ENCODE measurements at places on chromosomes 1 and 21.

DNA sequence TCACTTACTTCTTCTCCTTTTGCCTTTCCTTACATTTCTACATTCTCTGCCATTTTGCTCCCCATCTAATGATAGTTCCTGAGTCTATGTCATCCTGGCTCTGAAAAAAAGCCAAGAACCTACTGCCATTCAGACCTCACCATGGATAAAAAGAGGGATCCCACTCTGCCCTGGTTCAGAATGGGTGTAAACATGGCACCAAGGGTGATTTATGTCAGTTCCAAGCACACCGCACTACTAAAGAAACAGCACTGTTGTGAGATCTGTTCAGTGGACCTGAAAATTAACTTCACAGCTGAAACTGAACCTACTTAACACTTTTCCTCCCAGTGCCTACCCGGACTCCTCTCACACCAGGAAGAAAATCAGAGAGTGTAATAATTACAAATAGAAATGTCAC is 72.3 kb upstream of the NTPCR start:
- DNase-seq, result no peak

DNA sequence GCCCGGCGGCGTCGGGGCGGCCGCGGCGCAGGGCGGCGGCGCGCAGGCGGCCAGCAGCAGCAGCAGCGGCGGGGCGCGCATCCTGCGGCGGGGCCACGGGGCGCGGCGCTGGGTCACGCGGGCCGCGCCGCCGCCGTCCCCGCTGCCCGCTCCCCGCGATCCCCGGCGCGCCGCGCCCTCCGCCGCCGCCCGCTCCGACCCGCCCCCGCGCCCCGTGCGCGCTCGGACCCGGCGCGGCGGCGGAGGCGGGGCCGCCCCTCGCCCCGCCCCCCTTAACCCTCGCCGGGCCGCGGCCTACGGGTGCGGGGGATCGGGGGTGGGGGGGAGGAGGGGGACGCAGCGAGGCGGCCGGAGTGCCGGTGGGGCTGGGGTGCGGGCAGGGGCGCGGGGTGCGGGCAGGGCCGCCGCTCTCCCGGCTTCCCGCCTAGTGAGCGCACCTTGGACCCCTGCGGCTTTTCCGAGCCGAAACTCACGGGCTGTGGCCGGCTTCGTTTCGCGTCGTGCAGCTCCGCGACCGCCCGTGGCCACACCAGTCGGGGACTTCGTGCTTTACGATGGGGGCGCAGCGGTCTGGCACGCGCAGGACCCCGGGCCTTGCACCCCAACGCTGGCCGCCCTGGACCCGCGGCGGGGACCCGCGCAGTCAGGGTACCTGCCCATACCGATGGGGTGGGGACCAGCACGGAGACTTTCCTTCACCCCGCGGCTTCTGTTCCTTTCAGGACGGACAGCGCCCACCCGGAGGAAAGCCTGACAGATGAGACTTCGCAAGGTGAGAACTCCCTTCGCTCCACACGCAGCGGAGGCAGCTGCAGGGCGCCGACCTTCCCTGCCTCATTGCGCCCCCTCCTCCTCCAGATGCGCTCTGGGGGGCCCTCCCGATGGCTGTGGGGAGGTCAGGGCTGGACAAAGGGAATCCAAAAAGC is at the start of gene FNDC10:
TSS of gene FNDC10 (minus strand) at position 201 of the 926 bp plus-strand sequence. CDS start at position 81, 120 bp downstream.
- no peak for DNase-seq

DNA sequence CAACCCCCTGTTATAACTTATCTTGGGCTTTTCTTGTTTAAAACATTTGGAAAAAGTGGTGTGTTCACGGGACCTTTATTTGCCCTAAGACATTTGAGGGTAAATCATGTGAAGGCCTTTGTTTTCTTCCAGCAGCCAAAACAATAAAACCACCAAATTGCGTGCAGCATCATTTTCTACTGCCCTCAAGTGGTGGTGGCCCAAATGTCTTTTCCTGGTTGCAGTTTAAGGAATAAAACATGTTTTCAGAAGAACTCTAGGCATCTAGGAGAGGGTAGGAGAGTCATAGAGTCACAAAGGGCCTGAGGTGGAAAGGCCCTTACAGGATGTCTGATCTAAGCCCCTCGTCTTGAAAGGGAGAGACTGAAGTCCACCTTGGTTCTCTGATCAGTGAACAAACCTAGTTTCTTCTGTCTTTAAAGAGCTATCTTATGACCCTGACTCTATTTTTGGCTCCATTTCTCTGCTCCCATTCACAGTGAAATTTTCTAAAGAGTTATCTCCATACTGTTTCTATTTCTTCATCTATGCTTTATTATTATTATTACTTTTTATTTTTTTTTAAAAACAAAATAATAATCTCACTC is 16.0 kb upstream of the EPS15 start:
- peak; percentile 57 for DNase-seq

GRCh38 chr21:45319461-45320211 is 31.9 kb upstream of the POFUT2 start:
- DNase-seq, result no peak

DNA sequence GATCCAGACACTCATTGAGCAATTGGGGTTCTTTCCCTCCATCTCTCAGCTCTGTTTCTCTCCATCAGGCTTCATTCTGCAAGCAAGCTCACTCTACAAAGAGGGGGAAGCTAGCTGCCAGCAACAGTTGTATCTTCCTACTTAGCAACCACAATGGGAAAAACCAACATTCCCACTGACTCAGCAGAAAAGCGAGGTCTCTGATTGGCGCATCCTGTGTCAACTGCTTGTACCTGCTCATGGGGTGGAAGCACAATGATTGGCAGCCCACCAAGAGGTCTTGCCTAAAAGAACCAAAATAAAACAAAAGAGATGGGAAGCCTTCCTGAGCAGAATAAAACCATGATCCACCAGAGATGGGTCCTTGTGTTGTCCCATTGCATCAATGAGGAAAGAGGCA is 4.0 kb upstream of the CDA start:
- DNase-seq, result no peak

DNA sequence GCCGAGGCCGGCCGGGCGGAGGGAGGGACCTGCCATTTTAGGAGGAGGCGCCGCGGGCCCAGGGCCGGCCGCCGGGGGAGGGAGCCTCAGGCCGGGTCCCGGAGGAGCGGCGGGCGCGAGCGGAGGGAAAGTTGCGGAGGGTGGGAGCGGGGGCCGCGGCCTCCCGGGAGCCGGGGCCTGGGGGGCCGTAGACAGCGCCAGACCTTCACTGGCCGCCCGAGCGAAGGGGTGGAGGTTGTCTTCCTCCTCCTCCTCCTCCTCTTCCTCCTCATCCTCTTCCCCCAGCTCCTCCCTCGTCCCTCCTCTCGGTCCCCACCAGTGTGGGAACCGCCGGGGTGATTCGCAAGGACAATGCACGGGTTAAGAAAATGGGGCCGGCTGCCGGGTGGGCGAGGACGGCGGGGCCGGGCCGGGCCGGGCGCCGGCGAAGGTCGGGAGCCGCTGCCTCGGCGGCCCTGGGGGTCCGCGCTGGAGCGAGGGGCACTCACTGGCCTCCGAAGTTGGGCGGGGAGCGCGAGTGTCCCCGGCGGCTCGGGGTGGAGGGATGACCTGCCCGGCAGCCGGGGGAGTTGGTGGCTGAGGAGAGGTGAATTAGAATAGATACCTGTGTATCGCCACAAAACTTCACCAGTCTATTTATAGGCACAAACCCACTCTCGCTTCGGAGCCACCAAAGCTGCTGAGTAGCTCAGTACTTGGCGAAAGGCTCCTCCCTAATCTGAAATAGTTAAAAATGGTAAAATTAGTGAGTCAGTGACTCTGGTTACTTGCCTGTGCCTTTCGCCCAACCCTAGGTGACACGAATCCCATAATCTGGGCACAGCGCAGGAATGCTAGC is 1.3 kb downstream of the DYRK1A start:
- peak; percentile 52 for DNase-seq

GRCh38 chr21:44780767-44781459 is 20.7 kb downstream of the UBE2G2 start:
- DNase-seq, result no peak

GRCh38 chr1:77386276-77386675 is 104.5 kb downstream of the AK5 start:
- no peak for DNase-seq

GRCh38 chr1:41362357-41362721 is 1.1 kb downstream of the FOXO6 start:
- DNase-seq, result no peak

GRCh38 chr1:31753707-31754349 is 10.3 kb downstream of the ADGRB2 start:
- DNase-seq, result no peak

- DNase-seq, result peak; percentile 81
Observed at GRCh38 chr1:107936498-107937481, 28.2 kb downstream of the VAV3 start.

- no peak for DNase-seq
Observed at GRCh38 chr1:171506525-171507304, 21.4 kb downstream of the PRRC2C start.

DNA sequence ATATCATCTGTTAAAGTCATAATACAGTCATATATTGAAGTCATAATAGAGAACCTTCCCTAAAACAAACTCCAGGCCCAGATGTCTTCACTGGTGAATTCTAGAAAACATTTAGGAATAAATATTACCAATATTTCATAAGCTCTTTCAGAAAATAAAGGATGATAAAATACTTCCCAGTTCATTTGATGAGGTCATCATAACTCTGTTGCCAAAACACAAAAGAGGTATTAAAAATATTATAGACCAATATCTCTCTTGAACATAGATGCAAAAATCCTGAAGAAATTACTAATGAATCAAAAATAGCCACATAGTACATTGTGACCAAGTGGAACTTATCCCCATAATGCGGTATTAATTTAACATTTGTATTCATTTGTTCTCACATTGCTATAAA is 132.4 kb upstream of the ZP4 start:
- no peak for DNase-seq

DNA sequence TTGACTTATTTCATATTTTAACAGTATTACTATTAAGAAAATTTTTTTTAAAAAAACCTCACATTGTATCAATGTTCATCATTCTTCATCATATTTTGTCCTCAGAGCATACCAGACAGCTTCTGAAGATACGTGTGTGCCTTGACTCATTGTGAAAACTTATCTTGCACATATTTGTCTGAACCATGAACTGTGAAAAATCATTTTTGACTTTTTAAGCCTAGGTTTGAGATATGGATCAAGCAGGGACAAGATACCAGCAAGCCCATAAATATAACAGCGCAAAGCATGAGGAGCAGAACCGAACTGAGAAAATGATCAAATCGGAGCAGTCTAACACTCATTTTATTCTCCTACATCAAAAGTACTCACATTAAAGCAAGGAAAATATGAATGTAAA is 506.0 kb downstream of the BRINP3 start:
- no peak for DNase-seq

DNA sequence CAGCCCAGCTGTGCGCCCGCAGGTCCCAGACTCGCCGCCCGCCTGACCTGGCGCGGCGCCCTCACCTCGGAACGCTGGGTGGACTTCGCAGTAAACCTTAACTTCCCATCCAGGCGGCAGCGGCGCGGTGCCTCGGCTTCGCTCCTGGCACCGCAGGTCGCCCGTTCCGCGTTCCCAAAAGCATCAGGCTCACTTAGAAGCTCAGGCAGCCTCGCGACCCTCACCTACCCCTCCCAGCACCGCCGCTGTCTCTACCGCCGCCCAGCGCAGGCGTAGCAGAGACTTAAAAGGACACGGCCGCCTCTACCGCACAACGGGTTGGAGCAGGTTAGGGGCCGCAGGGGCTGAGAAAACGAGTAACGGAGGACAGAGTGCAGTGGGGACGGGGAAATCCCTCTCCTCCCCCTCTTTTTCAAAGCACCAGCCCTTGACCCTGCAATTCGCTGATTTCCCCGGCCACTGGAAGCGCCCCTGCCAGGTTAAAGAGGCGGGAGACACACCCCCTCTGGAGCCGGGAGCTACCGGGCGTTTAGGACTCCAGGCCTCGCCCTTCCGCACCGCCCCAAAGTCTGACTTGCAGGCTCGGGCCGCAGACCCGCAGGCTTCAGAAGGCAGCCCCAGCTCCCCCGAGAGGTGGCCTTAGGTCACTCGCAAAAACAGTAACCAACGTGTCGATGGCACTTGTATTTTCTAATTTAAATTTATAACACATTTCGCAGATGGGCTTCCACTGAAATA is 328.5 kb downstream of the FAM72C start:
- no peak for DNase-seq

DNA sequence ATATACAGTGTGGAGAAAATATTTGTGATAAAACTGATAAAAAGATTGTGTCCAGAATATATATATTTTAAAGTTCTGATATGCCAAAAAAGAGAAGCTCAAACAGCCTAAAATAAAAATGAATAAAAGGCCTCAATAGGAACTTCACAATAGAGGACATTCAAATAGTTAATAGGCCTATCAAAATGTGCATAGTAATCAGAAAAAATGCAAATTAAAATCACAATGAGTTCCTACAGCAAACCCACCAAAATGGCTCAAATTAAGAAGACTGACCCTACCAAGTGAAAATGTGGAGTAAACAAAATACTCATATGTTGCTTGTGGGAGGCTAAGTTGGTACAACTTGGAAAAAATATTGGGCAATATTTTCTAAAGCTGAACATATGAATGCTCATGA is 57.6 kb upstream of the COG2 start:
- no peak for DNase-seq

- peak; percentile 65 for DNase-seq
Observed at GRCh38 chr1:200979574-200980451, 43.7 kb downstream of the KIF21B start.

- DNase-seq, result no peak
Observed at GRCh38 chr1:36759355-36759754, 275.0 kb downstream of the GRIK3 start.

- no peak for DNase-seq
Observed at GRCh38 chr1:206463137-206463536, 7.1 kb upstream of the IKBKE start.

GRCh38 chr21:31132574-31133242 is 94.4 kb upstream of the KRTAP19-8 start:
- peak; percentile 91 for DNase-seq

DNA sequence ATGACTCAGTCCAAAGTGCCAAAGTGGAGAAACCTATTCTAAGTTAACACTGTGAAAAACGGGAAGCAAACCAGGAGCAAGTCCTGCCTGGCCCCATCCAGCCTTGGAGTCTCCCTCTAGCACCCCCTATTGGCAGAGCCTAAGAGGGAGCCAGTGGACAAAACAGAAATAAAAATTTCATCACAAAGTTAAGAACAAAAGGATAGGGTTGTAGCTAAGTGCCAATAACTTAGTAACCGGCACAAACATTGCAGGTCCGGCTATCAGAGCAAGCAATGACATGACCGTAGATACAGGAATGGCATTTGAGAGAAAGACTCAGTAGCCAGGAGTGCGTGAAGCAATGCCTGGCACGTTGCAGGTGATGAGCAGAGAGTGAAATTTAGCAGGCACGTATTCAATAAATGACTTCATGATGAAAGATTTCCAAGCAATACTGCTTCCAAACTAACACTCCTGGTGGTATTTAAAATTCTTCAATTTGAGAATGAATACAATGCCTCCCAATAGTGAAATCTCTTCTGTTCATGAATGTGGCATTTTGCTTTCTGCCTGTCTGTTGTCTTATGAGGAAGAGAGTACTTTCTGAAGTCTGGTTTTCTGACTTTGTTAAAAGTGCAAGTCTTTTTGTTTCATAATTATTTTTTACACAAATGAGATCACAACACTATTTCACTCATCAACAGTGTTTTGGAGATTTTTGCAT is 391.0 kb downstream of the OMA1 start:
- no peak for DNase-seq
